Vagina (tissue), 2 donors: ENCODE measurements at places on chromosomes 7 and 10. TPM values are rescaled to one million over a fixed set of nuclear protein-coding genes. Genes with fewer than 3 reads are reported as not detected.

SLC26A5 gene
- not detected for total RNA-seq

CCDC146 gene
- 20.6 TPM for total RNA-seq

CAV1 gene
- total RNA-seq = 162 TPM

SPDYE6 gene
- total RNA-seq = not detected

HTRA1 gene
- total RNA-seq = 116 TPM

HPSE2 gene
- total RNA-seq = 10.6 TPM

PRPS1L1 gene
- not detected for total RNA-seq

GJC3 gene
- not detected for total RNA-seq

COL1A2 gene
- total RNA-seq = 199 TPM

SOSTDC1 gene
- 5.9 TPM for total RNA-seq

PTN gene
- 48.4 TPM for total RNA-seq

CDCA7L gene
- total RNA-seq = 44.0 TPM

SLC13A4 gene
- not detected for total RNA-seq

NODAL gene
- not detected for total RNA-seq

INSYN2A gene
- 0.25 TPM for total RNA-seq

CYREN gene
- total RNA-seq = 33.4 TPM

CPN1 gene
- not detected for total RNA-seq

DDX56 gene
- total RNA-seq = 60.2 TPM

PDGFA gene
- 31.2 TPM for total RNA-seq

GFRA1 gene
- 57.7 TPM for total RNA-seq

LRRC17 gene
- 2.9 TPM for total RNA-seq

NPSR1 gene
- not detected for total RNA-seq

FAM237B gene
- total RNA-seq = not detected

GRID2IP gene
- not detected for total RNA-seq

CTTNBP2 gene
- total RNA-seq = 25.0 TPM

FGL2 gene
- total RNA-seq = 7.4 TPM

C10orf143 gene
- total RNA-seq = 0.74 TPM

PTPRN2 gene
- 7.4 TPM for total RNA-seq

BET1 gene
- 22.1 TPM for total RNA-seq

ZNF138 gene
- 26.5 TPM for total RNA-seq

GIMAP7 gene
- 16.0 TPM for total RNA-seq

ATRNL1 gene
- 15.5 TPM for total RNA-seq

NANOS1 gene
- total RNA-seq = not detected

WDFY4 gene
- 6.4 TPM for total RNA-seq

FAM180A gene
- total RNA-seq = 7.1 TPM

TYSND1 gene
- total RNA-seq = 15.7 TPM

ZP3 gene
- total RNA-seq = 2.7 TPM

SLC4A2 gene
- total RNA-seq = 66.5 TPM

SCART1 gene
- 1.5 TPM for total RNA-seq

CYP3A4 gene
- not detected for total RNA-seq

ARHGAP19 gene
- 3.9 TPM for total RNA-seq
